ENCODE measurements at places on chromosomes 3 and 15.

DNA sequence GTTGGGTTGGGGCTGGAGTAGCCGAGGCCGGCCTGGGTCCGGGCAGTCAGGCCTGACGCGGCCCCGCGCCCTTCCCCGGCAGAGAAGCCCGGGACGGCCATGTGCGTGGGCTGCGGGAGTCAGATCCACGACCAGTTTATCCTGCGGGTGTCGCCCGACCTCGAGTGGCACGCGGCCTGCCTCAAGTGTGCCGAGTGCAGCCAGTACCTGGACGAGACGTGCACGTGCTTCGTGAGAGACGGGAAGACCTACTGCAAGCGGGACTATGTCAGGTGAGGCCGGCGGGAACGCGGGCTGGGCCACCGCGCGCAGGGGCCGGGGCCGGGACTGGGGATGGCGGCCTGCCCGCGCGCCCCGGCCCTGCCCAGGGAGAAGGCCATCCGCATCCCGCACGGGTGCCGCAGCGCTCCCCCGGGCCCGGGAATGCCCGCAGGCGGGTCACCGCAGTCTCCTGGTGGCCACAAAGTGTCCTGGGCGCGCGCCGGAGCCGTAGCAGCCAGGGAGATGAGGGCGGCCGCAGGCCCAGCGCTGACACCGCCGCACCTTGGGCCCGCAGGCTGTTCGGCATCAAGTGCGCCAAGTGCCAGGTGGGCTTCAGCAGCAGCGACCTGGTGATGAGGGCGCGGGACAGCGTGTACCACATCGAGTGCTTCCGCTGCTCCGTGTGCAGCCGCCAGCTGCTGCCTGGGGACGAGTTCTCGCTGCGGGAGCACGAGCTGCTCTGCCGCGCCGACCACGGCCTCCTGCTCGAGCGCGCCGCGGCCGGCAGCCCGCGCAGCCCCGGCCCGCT is 1.3 kb downstream of the ISL2 start:
- no peak for DNase-seq

DNA sequence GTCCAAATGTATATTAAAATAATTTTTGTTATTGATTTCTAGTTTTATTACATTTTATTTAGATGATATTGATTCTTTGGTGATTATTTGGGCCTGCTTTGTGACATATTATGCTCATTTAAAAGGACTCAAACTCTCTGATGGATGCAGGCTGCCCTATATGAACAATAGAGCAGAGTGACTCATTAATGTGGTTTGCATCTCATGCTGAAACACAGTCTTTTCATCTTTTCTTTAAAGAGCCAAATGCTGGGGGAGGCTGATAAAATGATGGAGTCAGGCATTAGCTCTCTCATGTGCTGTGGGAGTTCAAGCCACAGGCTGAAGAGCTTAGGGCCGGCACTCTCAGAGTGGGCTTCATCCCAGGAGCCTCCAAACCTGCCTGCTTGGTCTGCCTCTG is 7.2 kb downstream of the PLA1A start:
- no peak for DNase-seq

GRCh38 chr3:182501856-182502255 is 291.4 kb upstream of the ATP11B start:
- no peak for DNase-seq

- DNase-seq, result no peak
These were observed 98.3 kb downstream of the CMSS1 start for GRCh38 chr3:99915906-99916432.

- DNase-seq, result no peak
These were observed 52.0 kb downstream of the DHX30 start for GRCh38 chr3:47854720-47855455.

DNA sequence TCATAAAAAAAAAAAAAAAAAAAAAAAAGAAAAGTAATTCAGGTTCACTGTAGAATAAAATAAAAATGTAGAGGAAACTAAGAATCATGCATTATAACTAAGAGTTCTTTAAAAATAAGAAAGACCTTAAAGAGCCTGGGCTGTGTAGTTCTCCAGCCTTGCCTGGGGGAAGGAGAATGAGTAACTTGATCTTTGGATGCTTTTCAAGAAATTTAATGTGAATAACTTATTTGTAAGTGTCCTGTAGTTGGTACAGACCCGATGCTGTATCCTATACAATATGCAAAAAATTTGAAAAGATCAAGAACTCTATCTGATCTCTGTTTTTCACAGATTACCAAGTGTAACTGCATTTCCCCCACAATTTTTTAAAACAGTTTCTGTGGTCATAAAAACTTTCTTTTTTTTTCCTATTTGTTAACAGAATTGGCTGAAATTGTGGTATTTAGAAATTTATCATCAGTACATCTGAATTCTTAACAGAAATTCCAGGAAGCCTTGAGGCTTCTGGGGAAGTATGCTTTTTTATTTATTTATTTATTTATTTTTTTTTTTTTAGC is 195.3 kb downstream of the THRB start:
- DNase-seq, result no peak

GRCh38 chr3:193391902-193392301 is 13.3 kb upstream of the ATP13A5 start:
- DNase-seq, result no peak

GRCh38 chr3:132241776-132242514 is 75.3 kb upstream of the ACP3 start:
- no peak for DNase-seq

GRCh38 chr3:55085231-55085630 is 157.4 kb upstream of the LRTM1 start:
- no peak for DNase-seq

DNA sequence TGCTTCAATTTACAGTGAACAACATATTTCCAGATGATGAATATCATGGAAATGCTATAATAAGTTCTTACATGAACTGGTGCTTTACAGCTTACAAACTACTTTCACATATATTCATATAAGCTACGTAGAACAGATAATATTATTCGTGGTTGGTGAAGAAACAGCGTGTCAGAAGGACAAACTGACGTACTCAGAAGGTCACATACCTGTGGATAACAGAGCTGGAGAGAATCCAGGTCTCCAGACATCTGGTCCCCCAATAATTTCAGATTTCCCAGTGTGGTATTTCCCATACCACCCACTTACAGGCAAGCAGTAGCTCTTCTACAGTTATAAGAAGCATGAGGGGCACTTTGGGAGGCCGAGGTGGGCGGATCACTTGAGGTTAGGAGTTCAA is 156.6 kb downstream of the PLD1 start:
- no peak for DNase-seq

DNA sequence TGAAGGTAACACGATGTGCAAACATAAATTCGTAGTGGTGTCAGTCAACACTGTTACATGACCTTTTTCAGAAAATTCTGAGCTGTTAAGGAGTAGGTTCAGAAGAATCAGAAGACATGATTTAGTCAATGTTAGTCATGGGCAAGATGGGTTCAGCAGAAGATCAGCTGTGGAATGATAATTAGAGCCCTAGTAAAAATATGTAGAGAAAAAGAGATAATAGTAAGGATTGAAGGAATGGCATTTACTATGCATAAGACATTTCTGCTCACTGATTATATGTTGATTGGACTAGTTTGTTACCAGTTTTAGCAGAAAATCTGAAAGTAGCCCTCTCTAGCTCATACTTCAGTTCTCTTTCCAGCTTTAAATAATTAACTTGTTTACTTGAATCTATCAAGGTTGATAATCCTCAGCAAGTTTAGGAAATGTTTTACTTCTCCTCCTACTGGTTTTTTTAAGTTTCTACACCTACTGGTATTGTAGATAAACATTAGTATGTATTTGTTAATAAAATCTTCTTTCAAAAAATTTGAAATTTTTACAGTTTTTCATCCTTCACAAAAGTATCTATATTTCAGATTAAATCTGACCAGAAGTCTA is 98.6 kb downstream of the ALCAM start:
- DNase-seq, result no peak

DNA sequence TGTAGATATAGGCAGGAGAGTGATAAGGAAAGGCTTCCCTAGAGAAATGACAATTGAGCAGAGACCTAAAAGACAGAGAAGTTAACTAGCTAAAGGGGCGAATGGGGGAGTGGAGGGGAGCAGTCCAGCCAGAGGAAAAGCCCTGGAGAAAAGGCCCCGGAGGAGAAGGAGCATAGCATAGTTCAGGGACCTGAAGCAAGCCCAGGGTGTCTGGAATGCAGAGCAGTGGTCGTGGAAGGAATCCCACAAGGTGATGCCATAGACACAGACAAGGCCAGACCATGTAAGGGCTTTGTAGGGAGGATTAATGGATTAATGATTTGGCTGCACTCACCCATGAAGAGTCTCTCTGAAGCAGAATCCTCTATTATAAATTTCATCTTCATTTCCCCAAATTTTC is 45.8 kb upstream of the LRRN1 start:
- DNase-seq, result no peak

DNA sequence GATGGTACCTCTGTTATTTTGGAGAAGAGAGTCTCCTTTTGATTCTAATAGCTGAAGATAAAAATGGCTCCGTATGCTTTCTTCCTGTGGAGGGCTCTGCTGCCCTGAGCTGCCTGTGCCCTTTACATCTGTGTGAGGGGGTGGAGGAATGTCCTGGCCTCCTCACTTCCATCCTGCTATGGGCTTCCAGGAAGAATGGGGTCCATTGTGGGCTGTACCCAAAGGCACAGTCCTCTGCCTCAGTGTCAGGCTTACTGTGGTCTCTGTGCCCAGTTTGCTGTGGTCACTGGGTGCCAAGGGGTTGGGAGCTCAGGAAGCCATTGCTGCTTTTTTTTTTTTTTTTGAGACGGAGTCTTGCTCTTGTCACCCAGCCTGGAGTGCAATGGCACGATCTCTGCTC is 14.4 kb downstream of the DAG1 start:
- no peak for DNase-seq

DNA sequence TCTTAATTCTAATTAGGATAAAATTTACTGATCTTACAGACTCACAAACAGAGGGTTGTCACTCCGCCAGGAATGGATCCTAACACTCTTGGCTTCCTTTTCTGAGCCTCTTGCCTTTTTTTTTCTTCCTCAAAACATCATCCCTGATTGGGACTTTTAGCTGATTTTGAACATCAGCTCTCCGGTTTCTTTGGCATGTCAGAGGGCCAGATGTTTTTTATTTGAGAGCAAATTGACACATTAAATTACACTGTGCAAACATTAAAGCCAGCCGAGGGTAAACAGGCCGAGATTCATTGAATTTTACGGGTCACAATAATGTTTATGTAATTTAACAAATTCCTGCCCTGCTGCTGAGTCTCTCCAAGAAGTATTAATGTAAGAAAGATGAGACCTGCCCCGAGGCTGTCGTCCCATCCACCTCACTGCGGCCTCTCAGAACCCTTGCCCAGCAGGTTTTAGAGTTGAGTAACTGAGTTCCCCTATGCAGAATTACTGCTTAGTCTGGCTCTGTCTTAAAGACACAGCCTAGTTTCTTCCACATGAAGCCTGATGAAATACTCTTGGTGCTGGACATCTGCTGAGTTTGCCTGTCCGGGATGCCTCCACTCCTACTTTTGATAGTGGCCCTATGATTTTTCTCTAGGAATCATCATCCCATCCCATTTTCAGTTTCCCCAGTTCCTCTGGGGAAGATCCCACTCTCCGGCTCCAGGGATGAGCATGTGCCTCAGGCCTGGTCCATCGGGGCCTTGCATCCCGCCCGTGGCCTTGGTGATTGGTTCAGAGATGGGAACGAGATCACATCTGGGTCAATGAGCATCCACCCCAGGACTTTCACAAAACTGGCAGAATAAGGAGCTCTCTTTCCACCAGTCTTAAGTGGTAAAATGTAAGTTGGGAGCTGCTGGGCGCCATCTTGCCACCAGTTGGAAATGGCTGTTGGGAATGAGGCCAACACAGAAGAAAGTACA is 226.6 kb upstream of the TLE3 start:
- no peak for DNase-seq

DNA sequence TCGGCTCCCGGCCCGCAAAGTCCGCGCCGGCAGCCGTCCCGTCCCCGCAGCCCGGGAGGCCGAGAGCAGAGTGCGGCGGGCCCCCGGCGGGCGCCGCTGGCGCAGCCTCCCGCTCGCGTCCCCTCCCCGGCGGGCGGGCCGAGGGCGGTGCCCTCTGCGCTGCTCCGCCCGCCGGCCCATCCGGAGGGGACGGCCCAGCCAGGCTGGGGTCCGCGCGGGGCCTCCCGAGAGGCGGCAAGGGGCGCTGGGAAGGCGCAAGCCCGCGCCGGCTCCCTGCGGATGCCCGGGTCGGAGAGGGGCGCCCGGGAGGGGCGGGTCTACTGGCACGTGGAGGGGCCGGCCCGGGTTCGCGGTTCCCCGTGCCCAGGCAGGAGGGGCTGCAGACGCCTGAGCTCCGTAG is at the start of the genes CLCN2 and POLR2H:
Gene CLCN2, minus strand, starts transcription at position 74 of the 400 bp plus-strand sequence. CDS start 126 bp downstream, outside the sequence.
Gene POLR2H, plus strand, starts transcription at position 179 of the 400 bp plus-strand sequence. CDS start 1,783 bp downstream, outside the sequence.
- no peak for DNase-seq

GRCh38 chr3:15941958-15942357 is 144.2 kb upstream of the ANKRD28 start:
- no peak for DNase-seq

DNA sequence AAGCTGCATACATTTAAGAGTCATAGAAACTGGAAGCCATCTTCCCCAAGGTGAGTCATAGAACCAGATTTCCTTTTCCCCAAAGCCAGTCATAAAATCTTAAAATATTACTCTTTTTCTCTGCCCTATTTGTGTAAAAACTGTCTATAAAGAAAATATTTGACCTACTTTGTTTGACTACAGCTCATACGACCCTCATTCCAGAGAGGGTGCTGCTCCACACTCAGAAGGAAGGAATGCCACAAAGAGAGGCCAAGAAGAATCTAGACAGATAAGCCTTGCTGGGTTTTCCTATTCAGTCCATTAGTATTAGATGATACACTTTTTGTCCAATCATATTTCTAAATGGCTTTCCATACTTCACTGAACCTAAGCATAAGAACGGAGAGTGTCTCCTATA is 671.6 kb upstream of the SGO1 start:
- no peak for DNase-seq

DNA sequence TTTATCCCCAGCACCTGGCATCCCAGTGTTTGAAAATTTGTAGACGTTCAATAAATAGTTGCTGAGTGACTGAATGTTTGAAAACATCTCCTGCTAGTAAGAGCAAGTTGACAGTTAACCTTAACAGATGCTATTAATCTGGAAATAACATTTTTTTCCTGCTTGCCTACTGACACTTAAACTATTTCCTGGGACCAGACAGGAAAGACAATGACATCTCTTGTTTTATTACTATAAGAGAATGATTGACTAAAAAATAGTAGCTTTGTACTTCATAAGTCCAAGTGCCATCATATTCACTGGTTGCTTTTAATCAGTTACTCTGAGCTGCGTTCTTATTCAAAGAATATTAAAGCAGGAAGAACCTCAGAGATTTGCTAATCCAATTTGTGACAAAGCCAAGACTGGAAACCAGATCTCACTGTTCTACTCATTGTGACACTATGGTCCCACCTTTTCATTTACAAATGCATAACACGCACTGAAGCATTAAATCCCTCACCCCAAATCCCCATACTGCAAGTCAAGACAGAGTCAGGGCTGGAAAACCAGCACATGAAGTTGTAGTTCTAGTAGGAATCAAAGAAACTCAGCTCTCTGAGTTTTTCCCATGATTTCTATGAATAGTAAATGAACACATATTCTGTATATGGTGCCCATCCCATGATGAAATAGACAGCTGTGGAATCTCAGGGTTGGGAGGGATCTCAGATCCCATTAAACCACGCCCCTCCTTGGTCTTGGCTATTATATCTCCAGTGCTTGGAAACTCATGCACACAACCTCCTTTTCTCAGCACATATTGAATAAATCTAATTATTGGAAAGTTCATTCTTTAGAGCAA is 212.7 kb upstream of the P2RY1 start:
- no peak for DNase-seq
